ENCODE measurements at places on chromosomes 3 and 15. TPM values are rescaled to one million over a fixed set of nuclear protein-coding genes. Genes with fewer than 3 reads are reported as not detected.

HRG gene
- not detected for polyA plus RNA-seq

SKOR1 gene
- polyA plus RNA-seq = 0.47 TPM

HHLA2 gene
- polyA plus RNA-seq = not detected

SERINC4 gene
- 0.42 TPM for polyA plus RNA-seq

WDR6 gene
- polyA plus RNA-seq = 113 TPM

SHC4 gene
- 2.3 TPM for polyA plus RNA-seq

ATXN7 gene
- polyA plus RNA-seq = 11.3 TPM

RARRES1 gene
- polyA plus RNA-seq = 2.6 TPM

XCR1 gene
- 0.27 TPM for polyA plus RNA-seq

LRRC31 gene
- polyA plus RNA-seq = not detected

- no peak for DNase-seq
Observed at GRCh38 chr15:38904298-38904697, 339.7 kb upstream of the RASGRP1 start.

DNA sequence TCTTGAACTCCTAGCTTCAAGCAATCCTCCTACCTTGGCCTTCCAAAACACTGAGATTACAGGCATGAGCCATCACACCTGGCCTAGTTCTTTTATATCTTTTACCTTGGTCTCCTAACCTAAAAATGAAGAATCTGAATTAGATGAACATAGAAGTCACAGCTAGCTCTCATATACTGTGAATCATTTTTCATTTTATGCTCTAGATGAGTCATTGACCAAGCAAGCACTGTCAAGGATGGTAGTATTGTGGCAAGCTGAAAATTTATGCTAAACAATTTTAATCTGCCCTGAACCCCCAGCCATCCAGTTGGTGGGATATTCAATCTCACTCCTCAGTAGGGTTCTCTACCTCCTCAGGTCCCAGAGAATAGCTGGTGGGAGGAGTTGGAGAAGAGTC, 48.3 kb upstream of the DNAJC13 start:
- DNase-seq = no peak

DNA sequence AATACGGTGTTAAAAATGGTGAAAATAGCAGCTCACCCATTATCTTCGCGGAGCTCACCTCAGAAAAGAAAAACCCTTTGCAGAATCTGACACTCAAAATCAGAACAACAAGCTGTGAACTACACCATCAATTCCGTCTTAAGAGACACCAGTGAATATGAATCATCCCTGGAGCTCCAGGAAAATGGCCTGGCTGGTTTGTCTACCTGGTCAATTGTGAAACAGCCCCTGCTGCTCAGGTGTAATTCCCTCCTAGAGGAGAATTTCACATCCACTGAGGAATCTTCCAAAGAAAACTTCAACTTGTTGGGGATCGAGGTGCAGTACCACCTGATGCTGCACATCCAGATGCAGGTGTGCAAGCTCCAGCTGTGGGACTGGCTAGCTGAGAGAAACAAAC, 3.0 kb upstream of the XRN1 start:
- DNase-seq = no peak

- no peak for DNase-seq
Observed at GRCh38 chr15:84734794-84735479, 13.5 kb upstream of the ZNF592 start.

GRCh38 chr3:31925271-31925630, 55.8 kb downstream of the OSBPL10 start:
- no peak for DNase-seq

DNA sequence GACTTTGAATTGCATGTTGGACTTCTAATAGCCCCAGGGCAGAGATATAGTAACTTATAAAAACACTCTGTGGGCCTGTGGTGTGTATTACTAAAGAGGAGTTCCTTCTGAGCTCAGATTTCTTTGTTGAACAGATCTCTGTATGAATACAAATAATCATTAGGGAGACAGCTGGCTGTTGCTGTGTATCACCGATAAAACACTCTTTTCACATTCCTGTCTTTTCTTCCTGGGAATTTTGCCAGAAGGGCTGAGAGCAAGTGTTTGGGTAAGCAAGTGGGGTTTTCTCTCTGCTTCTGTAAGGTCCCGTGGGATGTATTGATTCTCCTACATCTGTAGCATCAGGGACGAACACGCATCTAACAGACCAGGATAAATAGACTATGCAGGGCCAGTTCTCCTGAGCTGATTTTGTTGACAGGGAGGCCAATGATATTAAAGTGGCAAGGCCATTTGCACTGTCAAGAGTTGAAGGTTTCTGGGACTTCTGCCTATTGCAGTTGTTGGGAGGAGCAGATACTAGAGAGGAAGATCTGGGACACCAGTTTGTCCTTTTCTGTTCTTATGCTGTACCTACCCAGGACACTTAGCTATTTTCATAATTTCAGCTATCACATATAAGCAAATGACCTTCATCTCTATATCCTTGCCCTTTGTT, 225.9 kb upstream of the CD96 start:
- DNase-seq = no peak

GRCh38 chr3:34140616-34141015, 342.2 kb downstream of the PDCD6IP start:
- no peak for DNase-seq

DNA sequence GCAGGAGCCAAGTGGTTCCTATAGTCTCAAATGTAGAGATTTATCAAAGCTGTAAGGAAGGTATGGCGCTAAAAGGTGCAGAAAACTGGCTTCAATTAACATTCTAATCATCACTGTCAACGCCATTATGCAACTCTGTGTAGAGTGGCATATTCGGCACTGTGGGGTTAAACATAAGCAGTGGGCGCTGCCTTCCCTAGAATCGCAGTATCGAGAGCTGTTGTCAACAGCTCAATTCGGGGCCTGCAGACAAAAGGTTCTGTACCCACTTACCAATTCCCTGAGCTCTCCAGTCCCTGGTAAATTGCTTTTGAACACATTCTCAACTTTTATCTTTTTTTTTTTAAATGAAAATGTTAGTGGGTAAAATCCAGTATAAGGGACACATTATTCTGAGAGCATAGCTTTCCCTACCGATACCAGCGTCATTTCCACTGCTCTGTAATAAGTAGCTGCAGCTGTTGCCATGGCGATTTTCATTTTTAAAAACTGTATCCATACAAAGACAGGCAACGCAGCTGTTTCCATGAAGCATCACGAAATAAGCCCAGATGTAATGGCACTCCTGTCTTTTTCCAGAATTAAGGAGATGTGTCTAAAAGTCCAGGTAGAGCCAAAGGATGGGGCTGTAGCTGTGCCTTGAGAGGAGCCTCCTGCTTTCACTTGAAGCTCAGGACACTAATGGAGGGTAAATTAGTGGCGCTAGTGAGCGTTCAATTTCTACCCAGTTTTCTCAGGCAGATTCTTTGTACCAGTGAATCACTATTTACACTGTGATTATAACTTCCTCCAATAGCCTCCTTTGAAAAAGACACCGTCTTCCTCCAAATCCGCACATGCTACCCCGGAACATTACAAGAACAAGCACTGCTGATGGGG, 250.3 kb downstream of the SLC9A9 start:
- peak; percentile 36 for DNase-seq

DNA sequence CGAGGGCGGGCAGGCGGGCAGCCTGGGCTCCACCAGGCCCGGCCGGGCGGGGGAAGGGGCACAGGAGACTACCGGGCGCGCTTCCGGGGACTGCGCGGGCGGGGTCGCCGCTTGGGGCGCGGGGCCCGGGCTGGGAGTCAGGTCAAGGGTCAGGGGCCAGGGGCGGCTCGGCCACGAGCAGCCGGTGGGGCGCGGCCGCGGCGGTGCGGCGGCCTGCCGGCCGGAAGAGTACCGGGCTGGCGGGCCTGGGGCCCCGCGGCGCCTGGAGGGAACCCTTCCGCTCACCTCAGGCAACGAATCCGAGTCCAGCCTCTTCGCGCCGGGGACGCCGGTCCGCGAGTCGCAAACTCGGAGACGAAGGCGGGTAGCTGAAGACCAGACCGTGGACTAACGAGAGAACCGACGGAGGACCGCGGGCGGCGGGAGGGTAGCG, 225 bp downstream of the RHOA start:
- DNase-seq = no peak

DNA sequence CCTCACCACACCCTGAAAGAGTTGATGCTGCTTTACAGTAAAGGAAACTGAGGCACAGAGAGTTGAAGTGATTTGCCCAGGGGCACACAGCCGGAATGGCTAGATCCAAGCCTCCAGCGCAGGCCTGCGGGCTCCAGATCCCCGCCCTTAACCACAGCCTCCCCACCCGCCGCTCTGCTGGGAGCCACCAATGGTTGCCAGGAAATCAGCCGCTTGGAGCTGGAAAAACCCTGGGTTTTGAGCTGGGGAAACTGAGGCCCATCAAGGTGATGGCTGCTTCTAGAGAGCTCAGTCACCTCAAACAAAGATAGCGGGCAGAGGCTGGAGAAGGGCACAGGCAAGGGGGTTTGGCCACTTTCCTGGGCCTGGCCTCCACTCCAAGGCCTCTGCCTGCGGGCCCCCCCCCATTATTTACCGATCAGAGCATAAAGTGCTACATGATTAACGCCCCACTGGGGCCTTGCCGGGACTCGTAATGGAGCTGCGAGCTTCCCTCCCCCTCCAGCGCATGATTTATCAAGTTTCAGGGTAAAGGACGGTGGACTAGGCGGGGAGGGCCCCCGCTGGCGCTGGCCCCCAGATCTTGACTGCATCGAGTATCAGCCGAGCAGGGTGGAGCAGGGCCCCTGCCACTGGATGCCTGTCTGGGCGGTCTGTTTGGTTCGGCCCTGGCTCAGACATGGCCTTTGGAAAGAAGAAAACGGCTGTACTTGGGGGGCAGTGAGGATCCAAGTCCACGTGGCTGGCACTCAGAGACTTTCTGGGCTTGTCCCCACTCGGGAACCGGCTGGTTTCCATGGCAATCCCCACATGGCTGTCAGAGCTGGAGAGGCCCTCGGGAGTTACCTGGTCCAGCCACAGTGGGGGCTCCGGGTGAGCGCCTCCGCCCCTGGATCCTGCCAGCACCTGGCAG, 9.1 kb downstream of the PLXND1 start:
- no peak for DNase-seq

GRCh38 chr3:33173103-33173502, 45.5 kb downstream of the SUSD5 start:
- DNase-seq = no peak

GRCh38 chr3:172262991-172263608, 185.2 kb downstream of the GHSR start:
- no peak for DNase-seq

DNA sequence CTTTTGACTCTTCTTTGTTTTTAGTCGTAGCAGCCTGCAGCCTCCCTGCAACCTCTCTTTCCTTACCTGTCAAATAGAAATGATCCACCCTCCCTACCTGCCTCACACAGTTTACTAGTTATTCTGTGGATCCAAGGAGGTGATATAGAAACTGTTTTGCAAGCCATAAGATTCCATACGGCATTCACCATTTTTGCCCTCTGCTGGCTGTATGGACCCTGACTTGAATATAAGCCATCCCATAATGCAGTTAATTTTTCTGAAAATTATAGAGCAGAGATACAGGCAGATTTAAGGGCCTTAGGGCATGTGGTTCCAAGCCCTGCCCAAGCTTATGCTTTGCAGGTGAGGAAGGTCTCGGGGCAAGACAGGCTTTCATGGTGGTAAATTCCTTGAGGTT, 63.8 kb downstream of the CPN2 start:
- DNase-seq = no peak

DNA sequence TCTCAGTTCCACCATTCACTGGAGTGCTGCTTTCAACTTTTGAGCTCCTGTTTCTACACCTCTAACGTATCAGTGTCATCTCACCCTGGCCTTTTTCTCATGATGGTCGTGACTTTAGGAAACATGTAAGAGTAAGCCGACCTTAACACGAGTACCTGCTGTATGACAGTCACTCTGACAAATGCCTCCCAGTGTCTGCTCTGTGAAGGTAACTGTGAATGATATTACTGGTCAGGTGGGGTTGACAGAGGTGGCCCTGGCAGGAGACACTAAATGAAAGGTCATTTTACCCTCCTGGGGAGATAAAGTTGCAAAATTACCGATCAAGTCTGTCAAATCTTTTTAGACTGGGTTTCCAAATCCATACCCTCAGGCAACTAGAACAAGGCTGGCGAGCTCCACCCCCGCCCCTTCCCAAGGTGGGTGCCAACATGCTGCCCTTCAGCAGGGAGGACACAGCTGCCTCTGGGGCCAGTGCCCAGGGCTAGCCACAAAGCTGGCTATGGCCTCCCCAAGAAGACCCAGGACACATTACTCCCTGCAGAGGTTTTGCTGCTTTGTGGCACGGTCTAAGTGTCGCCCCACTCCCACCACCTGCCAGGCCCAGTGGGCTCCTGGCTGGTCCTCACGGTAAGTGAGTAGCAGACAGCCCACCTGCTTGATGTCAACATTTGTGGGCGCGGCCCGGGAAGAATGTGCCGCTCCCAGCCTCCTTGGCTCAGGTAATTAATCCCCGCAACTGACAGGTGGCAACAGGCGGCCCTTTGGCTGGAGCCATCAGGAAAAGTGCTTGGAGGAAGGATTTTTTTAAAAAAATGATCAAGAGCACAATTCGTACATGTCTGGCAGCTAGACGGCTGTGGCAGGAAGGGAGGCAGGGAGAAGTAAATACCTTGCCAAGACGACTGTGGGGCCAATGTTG, 211.8 kb downstream of the TP63 start:
- DNase-seq = no peak

DNA sequence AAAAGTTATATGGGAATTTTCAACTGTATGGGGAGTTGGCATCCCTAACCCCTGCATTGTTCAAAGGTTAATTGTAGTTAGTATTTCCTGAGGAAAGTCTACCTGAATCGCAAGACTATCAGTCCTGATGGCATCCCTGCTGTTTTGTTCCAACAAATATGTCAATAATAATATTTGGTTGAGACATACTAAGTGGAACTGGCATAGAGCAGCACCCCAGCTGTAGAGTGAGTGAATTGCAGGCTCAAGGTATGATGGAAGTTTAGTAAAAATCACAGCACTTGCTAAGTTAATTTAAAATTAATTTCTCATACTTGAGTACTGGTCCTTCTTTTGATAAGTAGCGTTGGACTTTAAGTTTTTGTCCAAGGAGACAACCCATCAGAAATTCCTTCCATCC, 18.0 kb upstream of the COMMD2 start:
- no peak for DNase-seq

- DNase-seq = no peak
Observed at GRCh38 chr3:57350271-57350670, 57.8 kb upstream of the ASB14 start.
